ENCODE measurements at places on chromosomes 2 and 18.

DNA sequence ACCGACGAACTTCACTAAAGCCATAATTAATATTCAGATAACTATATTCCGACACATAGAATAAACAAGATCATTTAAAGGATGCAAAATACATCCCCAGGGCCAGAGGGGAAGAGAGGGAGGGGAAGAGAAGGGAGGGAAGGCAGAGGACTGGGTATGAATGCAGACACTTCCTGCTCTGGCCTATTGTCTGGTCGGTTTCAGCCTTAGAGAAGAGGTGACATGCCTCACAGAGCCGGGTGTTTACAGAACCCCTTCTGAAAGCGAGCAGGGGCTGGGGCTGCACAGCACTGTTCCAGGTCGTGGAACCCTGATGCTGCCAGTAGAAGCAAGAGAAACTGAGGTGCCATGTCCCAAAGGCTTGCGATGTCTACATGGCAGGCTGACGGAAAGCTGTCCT is 31.0 kb downstream of the CELF4 start:
- no peaks in the 10 kb centered on the region for H3K4me1 ChIP-seq
- H3K27ac ChIP-seq, result no peak overlapping the region
- H3K27me3 ChIP-seq, result no peaks in the 10 kb centered on the region
- no peak overlapping the region for H3K4me3 ChIP-seq
- DNase-seq, result no peak

- H3K4me3 ChIP-seq, result no peak overlapping the region
- H3K4me1 ChIP-seq, result no peaks in the 10 kb centered on the region
- DNase-seq, result no peak
- no peak overlapping the region for H3K27ac ChIP-seq
These were observed 1378.1 kb downstream of the DSC3 start for GRCh38 chr18:29664278-29665036.

DNA sequence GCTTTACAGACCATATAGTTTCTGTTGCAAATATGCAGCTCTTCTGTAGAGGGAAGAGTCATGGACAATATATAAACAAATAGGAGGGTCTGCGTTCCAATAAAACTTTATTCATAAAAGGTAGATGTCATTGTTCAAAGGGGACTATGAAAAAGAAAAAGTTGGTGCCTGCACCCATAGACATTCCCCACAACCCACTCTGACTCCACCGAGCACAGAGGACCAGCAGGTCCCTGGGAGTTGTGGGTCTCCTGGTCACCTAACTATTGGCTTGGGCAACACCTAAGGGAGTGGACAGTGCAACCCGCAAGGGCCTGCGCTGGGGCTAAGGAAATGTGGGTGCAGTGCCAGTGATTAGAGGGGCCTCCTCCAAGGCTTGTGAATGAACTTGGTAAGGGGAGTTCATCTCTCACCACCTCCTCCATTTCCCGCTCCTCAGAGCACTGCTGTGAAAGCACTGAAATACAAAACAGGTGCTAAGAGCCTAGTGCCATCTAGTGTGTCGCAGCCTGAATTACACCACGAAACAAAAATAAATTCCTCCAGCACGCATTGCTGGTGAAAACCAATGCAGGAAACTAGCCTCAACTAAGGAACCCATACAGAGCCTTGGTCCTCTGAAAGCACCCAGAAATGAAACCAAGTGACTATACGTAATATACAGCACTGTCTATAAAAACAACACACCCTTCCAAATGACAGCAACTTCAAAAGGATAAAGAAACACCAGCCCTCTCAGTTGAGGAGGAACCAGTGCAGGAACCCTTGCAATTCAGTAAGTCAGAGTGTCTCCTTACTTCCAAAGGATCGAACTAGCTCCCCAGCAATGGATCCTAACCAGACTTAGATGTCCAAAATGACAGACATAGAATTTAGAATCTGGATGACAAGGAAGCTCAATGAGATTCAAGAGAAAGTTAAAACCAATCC is 166.6 kb downstream of the RNF144A start:
- no peaks in the 10 kb centered on the region for H3K36me3 ChIP-seq
- no peak for DNase-seq
- H3K27me3 ChIP-seq, result no peaks in the 10 kb centered on the region
- H3K4me3 ChIP-seq, result no peak overlapping the region
- H3K27ac ChIP-seq, result no peak overlapping the region

DNA sequence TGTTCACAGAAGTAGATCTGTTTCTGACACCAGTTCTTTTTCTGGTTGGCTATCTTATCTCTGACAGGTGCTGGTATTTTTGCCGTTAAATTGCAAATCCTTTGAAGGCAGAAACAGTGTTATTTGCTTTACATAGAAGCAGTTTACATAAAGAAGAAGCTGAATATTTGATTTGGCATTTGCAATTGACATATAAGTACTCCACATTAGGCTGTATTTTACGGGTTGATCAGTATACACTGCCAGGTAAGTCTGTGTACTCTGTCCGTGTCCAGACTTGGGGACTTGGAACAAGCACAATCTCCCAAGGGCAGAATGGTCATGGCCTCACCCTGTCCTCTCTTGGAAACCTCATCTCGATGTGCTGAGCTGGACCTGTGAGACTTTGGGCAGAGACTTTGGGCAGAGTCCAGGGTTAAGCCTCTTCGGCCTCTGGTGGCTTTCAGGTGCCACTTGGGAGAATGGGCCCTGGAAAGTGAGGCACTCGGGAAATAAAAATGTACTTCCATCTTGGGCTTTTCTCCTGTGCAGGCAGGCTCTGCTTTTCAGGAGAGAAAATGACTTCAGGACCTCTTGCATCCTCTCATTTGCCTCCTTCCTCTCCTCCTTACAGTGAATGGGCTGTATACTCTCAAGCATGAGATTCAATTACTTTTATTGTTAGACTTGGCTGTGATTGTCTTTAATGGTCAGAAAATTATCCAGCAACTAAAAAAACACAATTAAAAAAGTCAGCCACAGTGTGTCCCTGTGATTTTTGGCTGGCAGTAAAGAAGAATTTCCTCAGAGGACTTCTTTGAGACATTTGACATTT is 108.5 kb downstream of the RAPGEF4 start:
- H3K27ac ChIP-seq, result no peak overlapping the region
- H3K4me1 ChIP-seq, result no peaks in the 10 kb centered on the region

DNA sequence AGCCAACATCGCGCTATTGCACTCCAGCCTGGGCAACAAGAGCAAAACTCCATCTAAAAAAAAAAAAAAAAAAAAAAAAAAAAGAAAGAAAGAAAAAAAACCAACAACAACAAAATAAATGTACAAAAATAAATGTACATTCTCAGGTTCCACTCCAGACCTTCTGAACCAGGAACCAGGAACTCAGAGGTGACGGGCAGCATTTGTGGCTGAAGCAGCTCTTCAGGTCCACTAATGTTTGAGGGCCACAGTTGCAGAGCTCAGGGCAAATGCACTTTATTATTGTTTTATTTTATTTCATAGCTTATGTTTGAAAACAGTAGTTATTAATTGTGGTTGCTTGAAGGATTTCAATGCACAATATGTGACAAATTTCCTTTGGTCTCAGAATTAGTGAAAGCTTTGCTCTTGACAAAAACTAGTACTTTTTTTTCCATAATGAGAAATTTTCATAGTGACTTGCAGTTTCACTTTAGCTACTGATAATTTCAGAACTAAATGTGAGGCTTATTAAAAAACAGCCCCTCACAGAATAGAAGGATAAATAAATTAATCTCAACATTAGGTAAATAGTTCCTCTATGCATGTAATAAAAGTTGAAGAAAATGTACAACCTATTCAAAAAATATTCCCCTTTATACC is 378.4 kb upstream of the SPHKAP start:
- H3K27ac ChIP-seq, result no peak overlapping the region
- no peak for DNase-seq
- H3K27me3 ChIP-seq, result no peaks in the 10 kb centered on the region
- no peak overlapping the region for H3K4me3 ChIP-seq
- H3K36me3 ChIP-seq, result no peaks in the 10 kb centered on the region

DNA sequence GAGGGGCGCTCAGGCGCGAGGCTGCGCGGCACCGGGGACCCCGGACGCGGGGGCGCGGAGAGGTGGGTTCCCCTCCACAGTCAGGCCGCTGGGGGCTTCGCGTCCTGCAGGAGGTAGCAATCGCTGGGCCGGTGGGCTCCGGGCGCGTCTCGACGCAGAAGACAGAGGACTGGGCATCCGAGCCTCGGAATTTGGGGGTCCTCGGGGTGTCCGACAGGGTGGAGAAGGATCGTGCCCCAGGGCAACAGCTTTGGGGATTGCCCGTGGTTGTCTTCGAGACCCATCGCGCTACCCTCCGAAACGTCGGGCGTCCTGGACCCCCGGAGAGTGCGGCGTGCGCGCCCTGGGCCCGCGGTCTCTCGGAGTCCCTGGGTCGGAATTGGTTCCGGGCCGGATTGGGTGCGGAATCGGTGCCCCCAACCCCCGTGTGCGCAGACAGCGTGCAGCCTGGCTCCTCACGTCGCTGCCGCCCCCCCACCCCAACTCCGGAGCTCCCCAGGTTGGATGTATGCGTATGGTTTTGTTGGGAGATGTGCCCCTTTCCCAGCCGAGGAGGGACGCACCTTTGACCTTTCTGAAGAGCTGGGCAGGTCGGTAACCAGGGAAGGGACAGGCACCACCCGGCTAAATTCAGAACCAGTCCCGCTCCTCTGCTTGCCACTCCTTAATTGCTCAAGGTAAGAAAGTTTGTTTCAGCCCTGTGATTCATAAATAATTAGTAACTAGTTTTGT is 750 bp downstream of the NPAS2 start:
- H3K27me3 ChIP-seq, result peaks cover 14% of the 10 kb centered on the region
- H3K27ac ChIP-seq, result no peak overlapping the region
- H3K36me3 ChIP-seq, result no peaks in the 10 kb centered on the region
- no peak for DNase-seq
- H3K4me3 ChIP-seq, result peak overlapping the region; percentile 81

DNA sequence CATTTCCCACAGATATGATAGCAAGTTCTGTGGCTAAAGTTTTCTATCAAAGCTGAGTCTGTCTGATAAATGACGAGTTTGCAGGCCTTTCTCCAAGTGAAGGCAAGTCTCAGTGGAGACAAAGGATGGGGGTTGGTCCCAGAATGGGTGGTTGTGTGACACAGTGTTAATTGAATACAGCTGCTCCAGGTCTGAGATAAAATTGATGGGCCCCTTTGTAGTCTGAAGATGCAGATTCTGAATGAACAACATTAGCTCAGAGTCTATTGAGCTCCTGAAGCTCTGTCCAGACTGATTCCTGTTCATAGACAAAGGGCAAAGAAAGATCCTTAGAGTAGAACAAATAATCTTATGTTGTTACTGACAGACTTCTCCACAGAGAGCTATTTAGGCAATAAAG is 296.9 kb upstream of the CYRIA start:
- H3K4me1 ChIP-seq, result peaks cover 8% of the 10 kb centered on the region
- no peaks in the 10 kb centered on the region for H3K27me3 ChIP-seq
- H3K4me3 ChIP-seq, result no peak overlapping the region

GRCh38 chr2:96815326-96816126 is 542 bp upstream of the CNNM3 start:
- peaks cover 1% of the 10 kb centered on the region for H3K27me3 ChIP-seq
- DNase-seq, result no peak
- peaks cover 31% of the 10 kb centered on the region for H3K36me3 ChIP-seq
- peak overlapping the region; percentile 84 for H3K4me3 ChIP-seq
- no peak overlapping the region for H3K27ac ChIP-seq

DNA sequence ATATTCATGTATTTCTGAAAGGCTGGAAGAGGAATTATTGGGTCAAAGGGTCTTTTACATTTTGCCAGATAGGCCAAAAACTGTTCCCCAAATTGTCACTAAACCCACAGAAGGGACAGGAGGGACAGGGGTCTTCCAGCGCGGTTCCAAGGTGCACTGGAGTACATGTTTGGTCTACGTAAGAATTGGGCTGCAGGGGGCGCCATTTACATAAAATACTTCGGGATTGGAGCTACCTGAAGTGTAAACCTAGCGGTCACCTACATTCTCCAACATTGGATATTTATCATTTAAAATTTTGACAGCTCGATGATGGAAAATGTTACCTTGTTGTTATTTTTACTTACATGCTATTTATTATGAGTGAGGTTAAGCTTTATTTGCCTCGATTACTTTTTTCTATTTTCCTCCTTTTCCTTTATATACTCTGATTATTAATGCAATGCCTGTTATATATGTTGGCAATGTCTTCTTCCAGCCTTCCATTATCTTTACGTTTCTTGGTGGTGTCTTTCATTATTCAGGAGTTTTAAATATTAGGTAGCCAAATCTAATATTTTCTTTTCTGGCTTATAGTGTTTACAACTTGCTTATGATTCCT is 43.0 kb upstream of the RAB6C start:
- H3K4me1 ChIP-seq, result no peaks in the 10 kb centered on the region
- H3K27ac ChIP-seq, result no peak overlapping the region
- H3K36me3 ChIP-seq, result no peaks in the 10 kb centered on the region
- DNase-seq, result no peak

DNA sequence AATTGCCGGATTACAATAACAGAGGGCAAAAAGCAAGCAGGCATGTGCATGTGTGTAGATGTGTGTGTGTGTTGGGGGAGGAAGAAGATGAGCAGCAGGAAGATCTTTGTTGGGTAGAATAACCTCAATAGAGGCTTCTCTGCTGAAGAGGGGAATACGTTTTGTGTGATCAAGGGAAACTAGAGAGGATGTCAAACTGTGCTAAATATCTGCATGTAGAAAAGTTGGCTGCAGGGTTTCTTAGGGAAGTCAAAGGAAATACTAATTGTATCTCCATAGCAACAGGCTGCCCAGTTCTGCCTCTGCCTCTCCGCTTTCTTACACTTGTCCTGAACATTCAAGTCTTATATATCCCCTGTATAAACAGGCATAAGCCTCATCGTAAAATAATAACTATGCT is 190.1 kb upstream of the RND3 start:
- H3K4me1 ChIP-seq, result no peaks in the 10 kb centered on the region
- H3K4me3 ChIP-seq, result no peak overlapping the region
- no peak overlapping the region for H3K27ac ChIP-seq

GRCh38 chr2:46106690-46107089 is 190.5 kb upstream of the EPAS1 start:
- no peak overlapping the region for H3K4me3 ChIP-seq
- no peak for DNase-seq
- no peaks in the 10 kb centered on the region for H3K4me1 ChIP-seq
- no peaks in the 10 kb centered on the region for H3K27me3 ChIP-seq

GRCh38 chr2:220125551-220125950 is 498.1 kb downstream of the SLC4A3 start:
- H3K36me3 ChIP-seq, result no peaks in the 10 kb centered on the region
- H3K27me3 ChIP-seq, result no peaks in the 10 kb centered on the region
- H3K27ac ChIP-seq, result no peak overlapping the region
- no peak overlapping the region for H3K4me3 ChIP-seq
- H3K4me1 ChIP-seq, result peaks cover 2% of the 10 kb centered on the region
- DNase-seq, result no peak

DNA sequence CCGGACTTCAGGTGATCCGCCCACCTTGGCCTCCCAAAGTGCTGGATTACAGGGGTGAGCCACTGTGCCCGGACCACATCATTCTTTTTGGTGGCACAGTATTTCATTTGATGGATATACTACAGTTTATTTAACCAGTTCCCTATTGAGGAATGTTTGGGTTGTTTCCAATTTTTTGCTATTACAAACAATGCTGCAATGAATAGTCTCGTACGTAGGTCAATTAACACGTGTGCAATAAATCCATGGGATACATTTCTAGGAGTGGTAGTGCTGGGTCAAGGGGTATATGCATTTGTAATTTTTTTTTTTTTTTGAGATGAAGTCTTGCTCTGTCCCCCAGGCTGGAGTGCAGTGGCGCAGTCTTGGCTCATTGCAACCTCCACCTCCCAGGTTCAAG is 28.4 kb upstream of the XPO1 start:
- H3K4me1 ChIP-seq, result no peaks in the 10 kb centered on the region
- H3K4me3 ChIP-seq, result no peak overlapping the region
- DNase-seq, result no peak
- H3K27me3 ChIP-seq, result no peaks in the 10 kb centered on the region
- no peak overlapping the region for H3K27ac ChIP-seq

Data from neuronal stem cell (in vitro differentiated cells).